Stimulated activated CD4-positive, alpha-beta T cell treated with anti-CD3 and anti-CD28 coated beads, TNF-alpha, amount 100 ng/mL, for 4 hours (primary cell): ENCODE measurements at places on chromosomes 7 and 10.

- no peak for DNase-seq
Observed at GRCh38 chr7:38034062-38034908, 113.8 kb downstream of the EPDR1 start.

- no peak for DNase-seq
Observed at GRCh38 chr10:92822060-92822634, 26.2 kb upstream of the EXOC6 start.

GRCh38 chr7:100825751-100826513 lies 1.4 kb downstream of the EPHB4 start:
- DNase-seq: no peak

- no peak for DNase-seq
Observed at GRCh38 chr10:100184840-100185239, 989 bp downstream of the ERLIN1 start.

- peak; percentile 61 for DNase-seq
Observed at GRCh38 chr10:17026686-17027485, 102.7 kb downstream of the CUBN start.

DNA sequence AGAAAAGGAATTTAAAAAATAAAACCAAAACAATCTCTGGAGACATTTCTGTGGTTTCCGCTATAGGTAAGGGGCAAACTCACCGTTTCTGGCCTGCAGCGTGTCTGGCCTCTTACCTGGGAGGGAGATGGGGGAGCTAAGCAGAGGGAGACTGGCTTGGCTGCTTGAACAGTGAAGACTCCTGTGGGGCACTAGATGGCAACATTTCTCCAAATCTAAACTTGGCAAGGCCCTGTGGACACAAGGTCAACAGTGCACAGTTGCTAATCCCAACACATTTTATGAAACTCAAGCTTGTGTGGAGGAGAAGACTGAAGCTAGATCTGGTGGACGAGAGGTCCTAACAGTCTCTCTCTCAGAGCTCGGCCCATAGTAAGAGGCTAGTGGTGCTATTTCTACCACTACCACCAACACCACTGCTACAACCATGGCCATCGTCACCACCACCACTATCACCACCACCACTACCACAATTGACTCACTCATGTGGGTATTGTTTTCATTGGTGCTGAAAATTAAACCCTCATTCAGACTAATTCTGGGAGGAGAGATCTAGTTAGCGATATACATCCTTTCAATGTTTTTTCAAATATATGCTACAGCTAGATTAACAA lies 28.4 kb upstream of the CDHR3 start:
- DNase-seq: no peak

- DNase-seq: no peak
Observed at GRCh38 chr10:329361-330099, 194.3 kb downstream of the ZMYND11 start.

GRCh38 chr10:121352231-121352855 lies 245.9 kb downstream of the FGFR2 start:
- no peak for DNase-seq

- DNase-seq: no peak
Observed at GRCh38 chr10:111923032-111923431, 260.5 kb downstream of the GPAM start.

GRCh38 chr7:33750177-33750576 lies 155.2 kb upstream of the BMPER start:
- DNase-seq: no peak

DNA sequence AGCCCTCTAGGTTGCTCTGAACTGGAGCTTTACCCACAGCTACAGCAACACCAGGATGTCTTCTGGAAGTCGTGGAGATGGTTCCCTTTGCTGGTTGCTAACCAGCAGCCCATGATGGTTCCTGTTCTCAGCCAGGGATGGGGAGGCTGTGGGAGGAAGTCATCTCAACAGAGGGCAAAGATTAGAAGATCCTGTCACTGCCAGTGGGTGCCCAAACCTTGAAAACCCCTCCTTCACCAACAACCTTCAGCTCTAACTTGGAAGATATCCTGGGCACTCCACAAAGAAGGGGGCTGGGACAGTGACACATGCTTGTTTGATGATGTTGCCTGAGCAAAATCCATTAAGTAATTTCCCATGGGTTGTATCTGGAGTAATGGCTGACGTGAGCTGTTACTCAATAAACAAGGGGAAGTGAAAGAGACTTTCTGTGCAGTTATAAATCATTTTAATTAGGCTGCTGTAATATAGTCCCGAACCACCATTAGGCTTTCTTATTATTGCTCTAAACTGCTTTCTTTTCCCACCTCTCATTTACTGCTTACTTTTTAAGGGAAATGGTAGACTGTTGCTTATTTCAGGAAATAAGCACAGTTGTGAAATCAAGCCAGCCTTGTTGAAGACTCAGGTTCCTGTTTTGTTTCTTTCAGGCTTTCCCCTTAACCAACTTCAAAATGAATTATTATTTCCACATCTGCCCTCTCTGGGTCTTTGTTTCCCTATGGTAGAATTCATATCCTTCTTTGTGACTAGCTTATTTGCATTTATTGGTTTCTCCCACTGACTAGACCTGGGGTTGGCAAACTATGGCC lies 124.8 kb downstream of the PPP1R17 start:
- DNase-seq: no peak

DNA sequence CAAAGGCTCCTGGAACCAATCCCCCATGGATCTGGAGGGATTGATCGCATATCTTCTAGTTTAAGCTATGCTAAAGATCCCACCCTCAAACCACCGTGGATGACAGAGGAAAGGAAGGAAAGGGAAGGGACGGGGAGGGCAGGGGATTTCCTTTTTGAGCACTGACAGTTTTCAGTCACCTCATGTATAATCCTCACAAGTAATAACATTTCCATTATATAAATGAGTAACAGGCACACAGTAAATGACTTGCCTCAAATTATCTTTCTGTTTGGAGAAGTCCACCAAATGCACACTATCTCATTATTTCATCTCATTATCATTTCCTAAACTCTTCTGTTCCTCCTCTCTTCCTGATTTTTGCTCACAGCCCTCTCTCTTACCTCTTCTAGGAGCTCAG lies 127.1 kb upstream of the AOAH start:
- DNase-seq: no peak

- DNase-seq: no peak
Observed at GRCh38 chr10:110893559-110894179, 21.9 kb downstream of the PDCD4 start.

- DNase-seq: no peak
Observed at GRCh38 chr7:142885311-142886230, at the start of gene TRPV6. Gene TRPV6, minus strand, starts transcription at chr7:142885745.

GRCh38 chr10:15703944-15704580 lies 15.7 kb downstream of the ITGA8 start:
- no peak for DNase-seq

DNA sequence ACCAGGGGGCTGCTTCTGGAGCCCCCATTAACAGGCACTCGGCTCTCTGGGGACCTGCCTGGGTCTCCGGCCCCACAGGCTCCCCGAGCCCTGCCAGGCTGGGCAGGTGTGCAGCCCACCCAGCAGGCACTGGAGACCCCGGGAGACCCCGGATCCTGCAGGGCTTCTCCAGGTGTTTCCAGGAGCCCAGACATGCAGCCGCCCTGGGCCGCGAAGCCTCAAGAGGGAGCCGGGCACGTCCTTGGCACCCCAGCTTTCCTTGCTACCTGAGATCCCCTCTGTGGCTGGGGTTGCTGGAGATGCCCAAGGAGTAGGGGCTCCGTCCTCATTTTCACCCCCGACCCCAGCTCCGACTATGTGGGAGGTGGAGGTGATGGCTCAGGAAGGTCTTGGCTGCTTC lies 7.7 kb upstream of the AMZ1 start:
- no peak for DNase-seq

GRCh38 chr10:123678376-123678775 lies 12.2 kb downstream of the GPR26 start:
- no peak for DNase-seq

GRCh38 chr7:154896076-154896475 lies 106.8 kb downstream of the PAXIP1 start:
- DNase-seq: no peak

DNA sequence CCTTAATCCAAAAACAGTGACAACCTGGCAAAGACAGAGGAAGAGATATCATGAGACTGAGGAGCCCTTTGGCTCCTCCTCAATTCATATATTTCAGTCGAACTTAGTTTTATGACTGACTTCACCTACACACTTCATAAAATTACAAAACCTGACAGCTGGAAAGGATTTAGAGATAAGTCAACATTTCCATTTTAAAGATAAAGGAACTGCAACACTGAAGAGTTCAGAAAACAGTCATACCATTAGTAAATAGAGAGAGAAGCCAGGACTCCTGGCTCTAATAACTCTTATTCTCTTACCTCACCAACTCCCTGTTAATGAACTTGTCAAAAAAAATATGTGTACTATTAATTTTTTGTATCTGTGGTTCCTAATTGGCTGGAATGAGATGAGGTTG lies 141.0 kb upstream of the COL1A2 start:
- no peak for DNase-seq

GRCh38 chr7:95066737-95067530 lies 159.5 kb downstream of the PPP1R9A start:
- DNase-seq: no peak

GRCh38 chr7:3206101-3206500 lies 95.0 kb upstream of the SDK1 start:
- DNase-seq: no peak

GRCh38 chr7:44268671-44269070 lies 56.7 kb downstream of the CAMK2B start:
- no peak for DNase-seq

DNA sequence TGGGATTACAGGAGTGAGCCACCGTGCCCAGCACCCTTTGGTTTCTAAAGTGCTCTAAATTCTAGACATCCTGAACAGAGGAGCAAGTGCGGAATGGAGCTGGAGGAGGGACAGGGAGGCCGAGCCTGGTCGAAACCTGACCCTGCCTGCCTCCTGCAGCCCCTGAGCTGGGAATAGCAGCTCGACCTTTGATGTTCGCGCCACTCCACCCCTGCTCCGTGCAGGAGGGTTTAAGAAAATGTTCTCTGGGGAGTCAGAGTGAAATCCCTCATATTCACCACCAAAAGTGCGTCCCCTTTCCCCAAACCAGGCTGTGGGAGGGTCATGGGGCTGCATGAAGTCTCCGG lies 1.8 kb downstream of the PGAM2 start:
- DNase-seq: no peak

- DNase-seq: no peak
Observed at GRCh38 chr10:15783941-15784636, 64.4 kb upstream of the ITGA8 start.

- DNase-seq: no peak
Observed at GRCh38 chr7:80207501-80207900, 72.9 kb downstream of the GNAI1 start.

GRCh38 chr7:55570218-55570873 lies 2.0 kb downstream of the VOPP1 start:
- no peak for DNase-seq

DNA sequence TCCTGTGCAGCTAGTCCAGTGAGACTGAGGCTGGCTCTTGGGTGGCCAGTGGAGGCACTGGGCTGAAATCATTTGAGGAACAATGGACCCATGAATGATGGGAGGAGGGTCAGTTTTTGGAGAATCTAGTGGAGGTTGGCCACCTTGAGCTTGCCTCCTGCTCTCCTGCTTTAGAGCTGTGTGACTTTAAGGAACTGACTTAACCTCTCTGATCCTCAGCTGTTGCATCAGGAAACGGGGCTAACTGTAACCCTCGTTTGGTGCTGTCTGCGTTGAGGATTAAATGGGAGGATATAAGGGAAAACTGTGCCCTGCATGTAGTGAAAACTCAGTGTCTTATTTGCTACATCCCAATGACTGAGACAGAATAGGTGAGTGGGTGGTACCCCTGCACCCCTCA lies 115.4 kb upstream of the PPIF start:
- DNase-seq: no peak

DNA sequence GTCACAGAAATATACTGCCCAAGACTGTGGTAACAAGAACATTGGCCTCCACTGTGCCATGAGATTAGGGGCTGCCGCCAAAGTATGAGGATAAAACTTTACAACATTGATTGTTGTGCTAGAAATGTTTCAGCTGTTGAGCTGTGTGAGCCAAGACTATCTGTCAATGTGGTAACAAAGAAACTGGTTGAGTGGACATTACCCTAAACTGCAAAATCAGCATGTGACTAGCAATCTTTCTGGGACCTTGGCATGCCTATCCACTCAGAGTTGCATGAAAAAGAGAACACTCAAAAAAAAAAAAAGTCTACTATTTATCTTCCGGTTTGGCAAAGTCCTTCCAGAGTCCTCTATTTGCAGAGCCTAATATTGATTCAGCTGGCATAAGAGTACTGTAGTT lies 605.6 kb upstream of the CNTNAP2 start:
- no peak for DNase-seq

DNA sequence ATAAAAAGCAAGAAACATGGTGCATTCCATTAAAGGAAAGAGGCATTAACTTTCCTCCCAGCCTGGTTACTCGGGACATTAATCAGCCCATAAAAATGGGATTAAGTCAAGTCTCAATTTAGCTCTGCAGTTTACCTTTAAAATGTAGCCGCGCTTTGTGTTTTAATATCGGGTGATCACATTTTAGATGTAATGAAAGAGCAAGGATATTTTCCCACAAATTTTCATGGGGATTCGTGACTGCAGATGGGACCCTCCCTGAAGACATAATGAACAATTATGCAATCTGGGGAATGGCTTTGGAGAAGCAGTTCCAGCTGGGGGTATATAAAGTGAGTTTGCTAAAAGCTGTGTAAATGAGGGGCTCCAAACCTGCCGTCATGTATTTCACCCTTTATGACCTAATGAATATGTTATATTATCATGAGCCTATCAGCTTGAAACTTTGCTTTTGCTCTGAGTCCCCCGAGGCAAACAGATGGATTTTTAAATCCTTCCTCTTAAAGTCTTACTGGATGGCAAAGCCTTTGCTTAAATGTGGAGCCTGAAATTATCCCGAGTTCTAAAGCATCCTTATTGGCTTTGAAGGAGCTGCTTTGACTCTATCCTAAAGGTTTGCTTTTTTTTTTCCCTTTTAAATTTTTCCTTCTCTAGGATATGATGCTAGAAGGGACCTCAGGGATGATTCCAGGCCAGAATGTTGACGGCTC lies 31.8 kb downstream of the BAMBI start:
- no peak for DNase-seq

- no peak for DNase-seq
Observed at GRCh38 chr7:924541-925231, 29.8 kb downstream of the ADAP1 start.

GRCh38 chr10:104208730-104209129 lies 23.4 kb downstream of the CFAP43 start:
- DNase-seq: no peak

DNA sequence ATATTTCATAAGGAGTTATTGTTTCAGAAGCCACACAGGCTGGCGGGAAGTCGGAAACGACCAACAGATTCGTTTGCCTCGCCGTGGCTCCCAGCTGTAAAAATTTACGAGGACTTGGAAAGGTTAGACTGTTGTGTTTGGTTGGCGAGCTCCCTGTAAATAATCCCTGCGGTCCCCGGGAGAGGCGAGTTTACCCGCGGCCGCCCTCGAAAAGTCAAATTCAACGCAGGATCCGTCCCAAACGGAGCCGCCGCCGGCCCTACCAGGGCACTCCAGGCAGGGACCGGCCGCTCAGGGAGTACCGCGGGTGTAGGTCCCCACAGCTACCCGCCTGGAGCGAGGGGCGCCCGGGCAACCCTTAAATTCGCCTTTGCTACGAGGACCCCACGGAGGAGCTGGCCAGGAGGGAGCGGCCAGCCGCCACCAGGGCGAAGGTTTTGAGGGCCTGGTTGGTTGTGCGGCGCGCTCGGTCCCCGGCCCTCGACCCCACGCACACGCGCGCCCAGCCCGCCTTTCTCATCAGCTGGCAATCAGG lies 726 bp upstream of the HOXA9 start:
- no peak for DNase-seq
